ENCODE measurements at places on chromosomes 2 and 18.

- DNase-seq = no peak
Observed at GRCh38 chr2:215452725-215453124, 16.9 kb upstream of the FN1 start.

- DNase-seq = no peak
Observed at GRCh38 chr2:217329023-217329431, 469.2 kb upstream of the TNP1 start.

DNA sequence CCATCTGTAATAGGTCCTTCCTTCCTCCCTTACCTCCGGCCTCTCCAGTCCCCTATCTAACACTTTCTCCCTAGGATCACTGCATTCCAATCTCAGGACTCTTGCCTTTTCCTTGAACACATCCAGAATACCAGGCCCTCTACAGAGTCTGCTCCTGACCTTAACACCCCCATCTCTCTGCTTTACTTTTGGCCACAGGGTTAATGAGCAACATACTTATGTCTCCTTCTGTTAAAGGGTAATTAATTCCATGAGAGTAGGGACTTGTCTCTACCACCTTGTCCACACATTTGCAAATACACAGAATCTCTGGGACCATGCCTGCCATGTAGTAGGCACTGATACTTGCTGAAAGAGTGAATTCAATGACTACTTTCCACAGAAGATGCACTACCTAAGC lies 94.9 kb downstream of the COBLL1 start:
- no peak for DNase-seq

DNA sequence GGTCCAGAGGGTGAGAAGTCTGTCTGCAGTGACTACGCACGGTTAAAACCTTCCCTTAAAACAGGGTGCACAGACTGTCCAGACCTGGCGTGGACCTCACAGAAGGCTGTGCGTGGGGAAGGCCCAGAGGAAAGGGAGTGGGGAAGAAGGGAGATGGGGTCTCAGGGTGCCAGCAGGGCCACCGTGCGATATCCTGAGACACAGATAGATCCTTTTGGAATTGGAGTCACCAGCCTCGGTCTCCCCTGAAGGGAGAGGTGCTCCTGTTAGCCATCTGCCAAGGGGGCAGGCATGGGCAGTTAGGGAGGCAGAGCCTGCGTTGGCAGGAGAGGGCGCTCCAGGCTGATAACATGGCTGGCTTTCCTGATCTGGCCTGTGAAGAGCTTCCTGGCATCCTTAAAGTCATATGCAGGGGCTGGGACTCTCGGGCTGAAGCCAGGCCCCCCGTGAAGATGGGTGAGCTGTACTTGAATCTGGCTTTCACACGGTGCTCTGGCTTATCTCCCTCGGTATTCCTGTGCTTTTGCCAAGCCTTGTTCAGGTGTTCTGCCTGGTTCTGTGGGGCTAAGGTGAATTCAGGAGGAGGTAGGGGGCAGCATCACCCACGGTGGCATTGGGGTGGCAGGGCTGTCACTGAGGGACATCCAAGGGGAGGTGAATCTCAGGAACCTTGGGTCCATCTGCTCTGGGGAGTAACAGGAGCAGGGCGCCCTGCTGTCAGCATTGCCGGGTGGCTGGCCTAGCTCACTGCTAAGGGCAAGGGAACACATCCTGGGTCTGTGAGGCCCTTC lies 107.2 kb upstream of the SMAD2 start:
- DNase-seq = no peak

DNA sequence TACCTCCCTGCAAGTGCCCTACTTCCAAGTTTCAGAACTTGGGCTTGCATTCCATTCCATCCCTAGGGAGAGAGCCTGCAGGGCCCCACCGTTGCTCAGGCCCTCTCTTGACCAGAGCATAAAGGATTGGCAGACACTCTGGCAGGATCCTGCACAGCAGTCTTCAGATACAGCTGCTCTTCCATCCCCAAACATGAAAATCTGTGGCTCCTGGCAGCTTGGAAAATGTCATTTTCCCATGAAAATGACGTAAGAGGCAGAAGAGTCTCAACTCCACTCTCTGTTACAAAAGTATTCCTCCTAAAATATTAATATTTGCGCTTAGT lies 162.6 kb downstream of the GFPT1 start:
- DNase-seq = no peak

DNA sequence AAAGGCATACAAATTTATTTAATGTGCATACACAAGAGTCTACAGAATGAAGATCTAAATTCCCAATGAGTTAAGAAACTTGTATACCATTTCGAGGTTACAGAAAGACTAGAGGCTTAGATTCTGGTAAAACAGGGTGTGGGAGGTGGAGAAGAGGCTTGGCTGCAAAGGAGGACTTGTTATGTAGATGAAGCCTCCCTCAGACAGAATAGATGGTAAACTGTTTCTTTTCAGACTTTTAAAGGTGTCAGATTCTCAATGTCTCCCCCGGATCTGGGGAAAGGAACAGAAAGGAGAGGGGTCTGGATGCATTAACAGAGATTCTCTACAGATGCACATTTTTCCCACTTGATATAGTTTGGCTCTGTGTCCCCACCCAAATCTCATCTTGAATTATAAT lies 126.0 kb downstream of the ST6GAL2 start:
- no peak for DNase-seq

GRCh38 chr18:64936671-64937070 lies 787.8 kb upstream of the LINC00305 start:
- no peak for DNase-seq

- DNase-seq = no peak
Observed at GRCh38 chr2:104702031-104702850, 151.7 kb upstream of the POU3F3 start.

- DNase-seq = no peak
Observed at GRCh38 chr18:79525556-79526467, 130.1 kb downstream of the NFATC1 start.

GRCh38 chr2:237330541-237330940 lies 83.4 kb downstream of the COL6A3 start:
- DNase-seq = no peak

- DNase-seq = no peak
Observed at GRCh38 chr2:38159597-38159996, 83.6 kb upstream of the CYP1B1 start.

- DNase-seq = no peak
Observed at GRCh38 chr2:100813527-100813926, 6.4 kb upstream of the NPAS2 start.

GRCh38 chr18:49546278-49546677 lies 15.6 kb upstream of the LIPG start:
- no peak for DNase-seq

- DNase-seq = no peak
Observed at GRCh38 chr2:240909216-240909974, 3.3 kb downstream of the CROCC2 start.

- peak; percentile 99 for DNase-seq
Observed at GRCh38 chr2:71226965-71227560, at the start of gene PAIP2B. Gene PAIP2B (minus strand): TSS chr2:71227103. CDS start chr2:71202589, 24,514 bp downstream.

DNA sequence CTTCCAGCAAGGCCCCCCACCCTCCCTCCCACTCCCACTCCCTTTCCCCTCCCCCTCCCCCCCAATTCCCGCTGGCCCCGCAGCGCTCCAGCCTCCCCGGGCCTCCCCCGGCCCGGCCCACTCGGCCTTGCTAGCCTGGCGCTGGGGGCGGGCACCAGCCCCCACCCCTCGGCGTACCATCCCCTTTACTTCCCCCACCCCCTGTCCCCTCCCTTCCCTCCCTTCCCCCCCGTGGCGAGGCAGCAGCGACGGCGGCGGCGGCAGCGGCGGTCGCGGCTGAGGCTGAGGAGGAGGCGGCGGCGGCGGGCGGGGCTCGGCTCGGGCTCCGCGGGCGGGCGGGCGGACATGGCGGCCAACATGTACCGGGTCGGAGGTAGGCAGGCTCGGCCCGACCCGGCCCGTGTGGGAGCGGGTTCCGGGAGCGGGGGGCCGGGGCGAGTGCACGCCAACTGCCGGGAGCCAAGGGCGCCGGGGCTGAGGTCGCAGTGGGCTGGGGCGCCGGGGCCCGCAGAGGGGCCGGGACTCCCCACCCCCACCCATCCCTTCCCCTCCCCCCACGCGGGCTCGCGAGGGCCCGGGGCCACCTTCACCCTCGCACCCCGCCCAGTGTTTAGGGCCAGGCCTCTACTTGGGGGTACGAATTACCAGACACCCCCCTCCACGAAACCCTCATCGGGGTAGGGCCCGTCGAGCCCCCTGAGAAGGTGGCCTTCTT lies at the start of gene MTA3:
MTA3 (plus strand) TSS at position 232 of the 715 bp plus-strand sequence; CDS start at position 346, 114 bp downstream.
- DNase-seq = no peak

GRCh38 chr2:17069564-17069963 lies 403.9 kb upstream of the CYRIA start:
- DNase-seq = no peak

GRCh38 chr2:100692381-100692780 lies 127.6 kb upstream of the NPAS2 start:
- DNase-seq = no peak

- no peak for DNase-seq
Observed at GRCh38 chr2:143691121-143691520, 561.9 kb downstream of the ARHGAP15 start.

GRCh38 chr2:173754165-173754564 lies 211.0 kb downstream of the SP3 start:
- DNase-seq = no peak

GRCh38 chr18:73199151-73199550 lies 331.4 kb upstream of the NETO1 start:
- no peak for DNase-seq

DNA sequence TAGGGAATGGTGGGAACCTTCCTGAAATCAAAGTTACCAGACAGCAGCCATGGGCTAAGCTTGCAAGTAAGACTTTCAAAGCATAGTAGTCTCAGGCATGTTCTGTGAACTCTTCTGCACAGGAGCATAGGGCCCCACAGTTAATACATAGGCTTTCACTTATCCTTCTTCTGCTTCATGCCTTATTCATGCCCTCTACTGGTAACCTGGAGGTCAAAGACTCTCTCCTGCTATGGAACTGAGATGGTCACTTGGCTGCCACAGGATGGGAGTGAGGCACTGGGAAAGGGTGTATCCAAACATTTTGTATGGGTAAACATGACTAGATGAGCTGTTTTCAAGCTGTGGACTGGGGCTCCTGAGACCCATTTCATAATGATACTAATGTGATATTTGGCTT lies 49.1 kb upstream of the ZNF638 start:
- DNase-seq = peak; percentile 42

GRCh38 chr2:232498452-232498851 lies 10.8 kb upstream of the ECEL1 start:
- DNase-seq = no peak

Data from HT-29 (cell line).